Activated CD4-positive, alpha-beta T cell treated with anti-CD3 and anti-CD28 coated beads, Interleukin-2, amount 50 U/mL, for 4 hours (primary cell): ENCODE measurements at places on chromosomes 12 and 14.

GRCh38 chr14:103892247-103892646 is 36.0 kb upstream of the TDRD9 start:
- DNase-seq = no peak

GRCh38 chr12:50331745-50332144 is 48.4 kb upstream of the LIMA1 start:
- DNase-seq = no peak

DNA sequence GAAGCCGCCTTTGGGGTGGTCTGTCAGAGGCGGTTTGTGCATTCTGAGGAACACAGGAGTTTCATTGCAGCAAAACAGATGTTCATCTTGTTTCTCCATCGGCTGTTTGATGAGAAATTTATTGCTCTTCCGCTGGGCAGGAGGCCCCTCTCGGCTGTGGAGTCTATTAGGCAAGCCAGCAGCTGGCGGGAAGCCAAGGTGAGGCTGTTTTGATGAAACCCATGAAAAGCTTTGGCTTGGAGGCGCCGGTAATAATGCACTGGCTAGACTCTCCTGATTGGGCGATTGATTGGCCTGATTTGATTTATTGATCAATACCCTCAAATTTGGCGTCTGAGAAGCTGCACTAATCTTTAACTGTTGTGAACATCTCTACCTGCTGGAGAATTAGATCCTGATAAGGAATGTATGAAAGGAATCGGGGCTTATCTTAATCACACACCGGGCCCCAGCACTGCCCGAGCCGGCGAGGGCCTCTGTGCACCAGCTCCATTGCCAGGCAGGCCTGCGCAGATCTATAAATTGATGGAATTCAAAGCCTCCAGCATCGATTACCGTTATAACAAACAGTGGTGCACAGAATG is 187.7 kb downstream of the PHETA1 start:
- DNase-seq = no peak

DNA sequence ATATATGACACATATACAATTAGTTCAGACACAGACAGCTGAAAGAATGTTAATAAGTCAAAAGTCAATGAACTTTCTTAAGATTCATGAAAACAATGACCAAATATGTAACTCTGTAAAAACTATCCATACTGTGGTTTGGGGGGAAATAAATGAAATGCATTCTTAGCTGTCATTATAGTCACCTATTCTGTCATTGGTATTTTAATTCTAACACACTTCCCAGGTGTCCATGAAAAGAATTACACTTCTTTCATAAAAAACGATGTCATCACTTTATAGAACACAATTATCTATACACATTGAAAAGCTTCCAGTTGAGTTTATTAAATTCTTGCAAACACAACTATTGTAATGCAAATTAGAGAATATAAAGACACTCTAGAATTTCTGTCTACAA is 35.8 kb downstream of the PPFIA2 start:
- DNase-seq = no peak

- no peak for DNase-seq
These were observed 60.6 kb downstream of the TC2N start for GRCh38 chr14:91806716-91807115.

GRCh38 chr14:64746298-64747250 is 42.4 kb downstream of the PLEKHG3 start:
- no peak for DNase-seq

DNA sequence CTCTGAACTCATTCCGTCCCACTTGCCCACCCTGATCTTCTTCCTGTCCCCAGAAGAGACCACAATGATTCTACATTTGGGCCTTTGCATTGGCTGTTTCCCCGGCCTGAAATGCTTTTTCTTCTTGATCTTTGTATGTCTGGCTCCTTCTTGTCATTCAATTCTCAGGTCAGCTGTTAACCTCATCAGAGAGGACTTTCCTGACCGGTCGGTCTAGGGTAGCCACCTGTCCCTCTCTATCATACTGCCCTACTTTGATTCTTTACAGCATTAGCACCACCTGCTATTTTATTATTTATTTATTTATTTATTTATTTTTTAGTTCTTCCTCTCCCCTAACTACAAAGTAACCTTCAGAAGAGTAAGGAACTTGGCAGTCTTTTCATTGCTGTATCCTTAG is 84.3 kb downstream of the DYRK2 start:
- DNase-seq = no peak

DNA sequence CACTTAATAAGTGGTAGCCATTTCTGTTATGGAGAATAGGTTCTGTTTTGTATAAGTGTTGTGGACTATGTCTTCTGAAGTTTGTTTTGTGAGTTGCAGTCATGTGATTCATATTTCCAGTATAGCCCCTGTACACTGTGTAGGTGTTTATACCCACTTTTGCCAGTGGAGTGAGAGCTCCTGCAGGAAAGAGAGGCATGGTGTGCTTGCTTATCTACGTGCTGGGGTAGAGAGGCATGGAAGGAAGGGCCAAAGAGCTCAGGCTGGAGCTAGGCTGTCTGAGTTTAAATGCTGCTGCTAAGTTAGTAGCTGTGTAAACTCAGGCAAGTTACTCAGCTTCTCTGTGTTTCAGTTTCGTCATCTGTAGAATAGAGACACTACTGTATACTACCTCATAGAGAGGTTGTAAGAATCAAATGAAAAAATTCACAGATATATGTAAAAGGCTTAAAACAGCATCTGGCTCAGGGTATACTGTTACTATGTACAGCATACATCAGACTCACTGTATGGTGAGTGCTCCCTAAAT is 88.2 kb upstream of the SLC38A2 start:
- DNase-seq = no peak
